NCI-H1092 treated with DMSO at 0.1 percent for 48 hours (cell line): ENCODE measurements at places on chromosomes 11 and 22.

DNA sequence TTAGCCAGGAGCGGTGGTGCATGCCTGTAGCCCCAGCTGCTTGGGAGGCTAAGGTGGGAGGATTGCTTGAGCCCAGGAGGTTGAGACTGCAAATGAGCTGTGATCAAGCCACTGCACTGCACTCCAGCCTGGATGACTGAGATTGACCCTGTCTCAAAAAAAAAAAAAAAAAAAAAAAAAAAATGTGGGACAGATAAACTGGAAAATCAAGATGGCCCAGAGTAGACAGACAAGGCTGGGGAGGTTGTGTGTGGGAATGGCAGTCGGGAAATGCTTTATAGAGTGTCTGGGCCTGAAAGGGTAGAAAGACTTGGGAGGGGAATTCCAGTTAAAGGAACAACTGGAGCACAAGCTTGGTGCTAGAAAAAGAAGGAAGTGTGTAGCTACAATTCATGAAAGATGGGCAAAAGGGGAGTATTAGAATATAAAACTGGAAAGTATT is 18.2 kb upstream of the WDR74 start:
- no peak for DNase-seq

- no peak for DNase-seq
Observed at GRCh38 chr22:42307806-42308563, 37.5 kb upstream of the TCF20 start.

- no peak for DNase-seq
Observed at GRCh38 chr11:34978236-34979191, 62.1 kb downstream of the PDHX start.

- peak; percentile 82 for DNase-seq
Observed at GRCh38 chr22:21712751-21713427, 22.7 kb downstream of the YPEL1 start.

DNA sequence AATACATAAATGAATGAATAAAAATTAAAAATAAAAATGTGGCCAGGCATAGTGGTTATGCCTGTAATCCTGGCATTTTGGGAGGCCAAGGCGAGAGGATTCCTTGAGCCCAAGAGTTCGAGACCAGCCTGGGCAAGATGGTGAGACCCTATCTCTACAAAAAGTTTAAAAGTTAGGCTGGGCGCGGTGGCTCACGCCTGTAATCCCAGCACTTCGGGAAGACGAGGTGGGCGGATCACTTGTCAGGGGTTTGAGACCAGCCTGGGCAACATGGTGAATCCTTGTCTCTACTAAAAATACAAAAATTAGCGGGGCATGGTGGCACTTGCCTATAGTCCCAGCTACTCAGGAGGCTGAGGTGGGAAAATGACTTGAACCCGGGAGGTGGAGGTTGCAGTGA is 9.7 kb upstream of the BEST1 start:
- no peak for DNase-seq

DNA sequence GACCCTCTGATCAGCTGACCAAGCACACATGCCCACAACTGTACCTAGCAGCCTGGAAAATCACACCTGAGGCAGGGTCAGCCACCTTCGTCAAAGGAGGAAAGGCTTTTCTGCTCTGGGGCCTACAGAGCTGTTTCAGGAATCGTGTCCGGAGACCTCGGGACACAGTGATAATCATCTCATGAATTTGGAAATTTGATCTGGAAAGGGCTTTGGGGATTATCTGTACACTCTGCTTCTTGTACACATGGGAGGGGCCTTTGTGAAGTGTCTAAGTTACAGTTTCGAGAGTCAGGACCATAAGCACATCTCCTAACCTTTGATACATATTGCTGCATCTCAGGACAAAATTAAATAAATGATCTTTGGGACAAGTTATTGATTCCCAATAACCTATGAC is 1421.2 kb upstream of the TENM4 start:
- DNase-seq: no peak

- no peak for DNase-seq
Observed at GRCh38 chr11:6843670-6844069, 1.8 kb upstream of the OR10A5 start.

DNA sequence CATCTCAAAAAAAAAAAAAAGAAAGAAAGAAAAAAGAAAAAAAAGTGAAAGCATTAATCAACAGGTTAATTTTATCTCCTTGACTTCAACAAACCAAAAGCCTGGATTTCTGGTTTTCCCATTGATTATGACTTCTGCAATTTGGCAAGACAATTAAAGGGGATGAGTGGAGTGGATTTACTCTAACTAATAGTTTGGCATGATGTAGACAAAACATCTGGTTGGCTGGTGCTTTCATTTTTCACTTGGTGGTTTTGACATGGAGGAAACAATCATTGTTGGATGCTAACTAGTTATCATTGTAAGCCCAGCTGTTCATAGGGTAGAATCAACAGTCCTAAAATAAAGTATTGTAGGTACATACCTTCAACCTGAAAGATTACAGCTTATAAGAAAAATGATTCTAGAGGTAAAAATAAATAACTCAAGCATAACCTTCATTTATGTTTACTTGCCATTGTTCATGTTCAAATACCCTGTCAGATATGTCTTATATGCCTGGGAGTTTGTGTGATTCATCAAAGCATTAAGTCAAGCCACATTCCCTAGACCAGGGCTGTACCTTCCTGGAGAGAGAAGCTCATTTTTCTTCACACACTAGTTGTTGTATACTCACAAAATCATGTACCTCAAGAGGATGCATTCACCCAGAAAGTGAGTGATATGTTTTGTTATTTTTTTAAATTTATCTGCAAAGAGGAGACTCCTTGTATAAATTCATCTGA is 15.1 kb downstream of the FIBIN start:
- no peak for DNase-seq

- no peak for DNase-seq
Observed at GRCh38 chr11:120900643-120901042, 123.3 kb upstream of the TBCEL start.

GRCh38 chr22:45456811-45457210 is 43.3 kb downstream of the RIBC2 start:
- DNase-seq: no peak

DNA sequence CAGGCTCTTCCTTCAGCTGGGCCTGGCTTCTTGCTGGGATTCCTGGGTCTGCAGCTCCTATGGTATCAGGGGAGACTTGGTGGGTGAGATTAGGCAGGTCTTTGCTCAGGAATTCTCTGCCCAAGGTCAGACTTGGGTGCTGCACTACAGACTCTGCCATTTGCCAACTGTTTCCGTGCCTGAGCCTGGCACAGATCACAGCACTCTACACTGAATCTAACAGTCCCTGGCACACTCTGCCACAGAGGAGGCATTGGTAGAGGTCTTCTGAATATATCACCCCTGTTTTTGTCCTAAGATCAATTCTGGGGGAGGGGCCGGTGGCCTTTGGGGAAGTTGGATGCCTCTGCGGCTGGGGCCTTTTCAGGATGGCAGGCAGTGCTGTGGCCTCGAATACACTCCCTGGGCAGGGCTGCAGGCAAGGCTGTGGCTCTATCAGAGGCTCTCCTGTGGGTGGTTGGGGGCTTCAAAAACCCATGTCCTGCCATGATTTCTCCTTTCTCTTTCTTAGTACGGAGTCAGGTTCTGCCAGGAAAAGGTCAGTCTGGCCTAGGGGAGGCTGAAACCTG is 115.0 kb upstream of the NARS2 start:
- DNase-seq: no peak
